ENCODE measurements at places on chromosomes 12 and 14.

- no peak for DNase-seq
These were observed 63.2 kb upstream of the TMX1 start for GRCh38 chr14:51176839-51177238.

GRCh38 chr14:101873991-101874390, 90.4 kb upstream of the DYNC1H1 start:
- no peak for DNase-seq

DNA sequence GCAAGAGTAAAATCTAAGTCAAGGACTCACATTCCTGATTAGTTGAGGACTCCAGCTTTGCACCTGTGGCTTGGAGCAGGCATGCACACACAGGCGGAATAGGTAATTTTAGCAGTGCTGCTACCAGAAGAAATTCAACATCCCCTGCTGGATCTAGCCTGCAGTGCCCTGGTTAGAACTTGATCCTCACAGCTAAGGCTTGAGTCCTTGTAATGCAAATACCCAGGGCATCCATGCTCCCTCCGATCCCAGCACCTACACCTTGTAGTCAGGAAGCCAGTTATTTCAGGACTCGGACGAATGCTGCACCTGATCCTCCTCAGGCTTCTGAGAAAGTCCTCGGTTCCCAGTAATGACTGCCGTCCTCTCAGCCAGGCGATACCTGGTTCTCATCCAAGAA, 309.0 kb upstream of the AMIGO2 start:
- DNase-seq, result no peak

DNA sequence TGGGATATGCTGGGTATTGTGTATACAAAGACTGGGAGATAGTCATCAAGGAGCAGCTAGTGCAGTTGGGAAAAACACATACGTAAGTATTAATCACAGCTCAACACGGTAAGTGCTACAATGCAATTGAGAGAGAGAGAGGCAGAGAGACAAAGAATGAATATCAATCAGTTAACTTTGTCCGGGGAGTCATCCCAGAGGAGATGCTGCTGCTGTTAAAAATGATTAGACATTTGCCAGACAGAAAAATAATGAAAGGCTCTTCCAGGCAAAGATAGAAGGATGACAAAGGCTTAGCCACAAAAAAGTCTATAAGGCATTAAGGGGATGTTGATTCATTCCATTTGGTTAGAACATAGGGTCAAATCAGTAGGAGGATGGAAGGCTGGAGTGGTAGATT, 45.1 kb downstream of the AKAP6 start:
- no peak for DNase-seq

DNA sequence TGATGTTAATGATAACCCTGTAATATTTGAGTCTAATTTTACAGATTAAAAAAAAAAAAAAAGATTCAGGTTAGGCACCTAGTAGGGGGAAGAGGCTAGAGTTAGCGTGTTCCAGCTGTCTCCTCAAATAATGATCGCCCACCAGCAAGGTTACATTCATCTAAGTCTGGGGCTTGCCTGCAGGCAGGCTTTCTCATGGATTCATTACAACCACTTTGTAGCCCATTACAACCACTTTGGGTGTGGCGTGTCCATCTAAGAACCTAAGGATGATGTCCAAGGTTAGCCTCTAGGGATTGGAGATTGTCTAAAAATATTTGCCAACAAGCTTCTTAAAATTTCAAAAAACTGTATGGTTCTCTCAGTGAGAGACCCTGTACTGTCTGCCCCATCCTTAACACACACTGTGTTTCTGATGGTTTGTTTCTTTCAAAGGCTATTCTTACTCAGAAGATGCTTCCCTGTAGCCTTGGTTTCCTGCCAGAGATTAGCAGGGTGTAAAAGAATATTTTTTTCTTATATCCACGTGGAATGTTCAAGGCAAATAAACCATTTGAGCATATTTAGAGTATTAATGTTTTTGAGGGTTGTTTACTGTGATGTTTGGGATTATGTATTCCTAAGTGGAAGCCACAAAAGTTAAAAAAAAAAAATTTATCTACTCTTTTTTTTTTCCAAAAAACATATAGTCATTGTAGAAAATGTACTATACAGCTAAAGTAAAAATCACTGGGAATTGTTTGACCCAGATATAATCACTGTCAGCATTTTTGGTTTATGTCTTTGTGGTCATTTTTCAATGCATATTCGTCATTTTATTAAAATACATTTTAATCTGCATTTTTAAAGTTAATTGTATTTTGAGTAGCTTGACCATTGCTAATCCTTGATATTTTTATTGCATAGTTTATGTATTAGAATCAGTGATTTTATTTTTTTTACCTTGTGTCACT, 1.7 kb downstream of the DYNC1H1 start:
- DNase-seq, result no peak

DNA sequence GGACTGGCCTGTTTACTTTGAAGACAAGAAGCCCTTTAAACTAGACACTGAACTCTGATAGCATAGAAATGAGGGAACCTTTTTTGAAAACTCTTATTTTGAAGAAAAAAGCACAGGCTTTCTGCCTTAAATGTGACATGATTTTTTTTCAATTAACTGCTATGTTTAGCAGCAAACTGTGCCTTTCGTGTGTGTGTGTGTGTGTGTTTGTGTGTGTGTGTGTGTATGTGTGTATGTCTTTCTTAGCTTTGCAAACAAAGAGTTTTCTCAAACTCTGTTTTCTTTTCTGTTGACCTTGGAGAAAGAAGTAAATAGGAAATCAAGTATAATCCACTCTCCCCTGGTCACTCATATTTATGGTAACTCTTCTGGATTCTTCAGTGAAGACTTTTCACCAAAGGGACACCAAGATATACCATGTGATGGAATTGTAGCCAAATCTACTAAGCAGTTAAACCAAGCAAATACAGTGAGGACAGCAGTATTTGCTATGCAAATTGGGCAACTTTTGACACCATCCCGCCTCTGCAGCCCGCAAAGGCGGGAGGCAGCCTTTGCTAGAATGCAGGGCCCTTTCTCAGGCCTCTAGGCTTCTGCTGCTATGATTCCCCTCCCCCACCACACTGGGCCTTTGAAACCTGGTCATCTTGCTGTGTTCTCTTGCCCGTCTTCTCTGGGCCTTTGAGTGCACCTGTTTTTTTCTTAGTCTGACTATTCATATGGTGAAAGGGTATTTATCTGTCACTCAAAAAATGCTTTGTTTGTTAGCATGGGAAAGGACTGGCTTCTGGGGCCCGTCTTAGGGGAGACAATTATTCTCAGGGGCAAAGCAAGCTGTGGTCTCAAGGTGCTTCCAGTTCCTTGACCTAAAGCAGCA, 107.9 kb downstream of the MYRFL start:
- no peak for DNase-seq

- DNase-seq, result no peak
These were observed 2.4 kb downstream of the CEP170B start for GRCh38 chr14:104867371-104868059.

GRCh38 chr12:22406627-22407026, 72.1 kb upstream of the ST8SIA1 start:
- DNase-seq, result no peak

GRCh38 chr12:110244372-110244771, 36.7 kb upstream of the ATP2A2 start:
- DNase-seq, result no peak

DNA sequence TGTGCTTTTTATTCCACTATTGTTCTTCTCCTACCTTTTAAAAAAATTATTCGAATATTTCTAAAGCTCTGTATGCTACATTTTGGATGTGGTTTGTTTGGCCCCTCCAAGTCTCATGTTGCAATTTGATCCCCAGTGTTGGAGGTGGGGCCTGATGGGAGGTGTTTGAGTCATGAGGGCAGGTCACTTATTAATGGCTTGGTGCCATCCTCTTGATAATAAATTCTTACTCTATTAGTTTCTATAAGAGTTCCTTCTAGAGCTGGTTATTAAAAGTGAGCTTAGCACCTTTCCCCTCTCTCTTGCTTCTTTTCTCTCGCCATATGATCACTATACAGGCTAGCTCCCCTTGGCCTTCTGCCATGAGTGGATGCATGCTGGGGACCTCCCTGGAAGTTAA, 445.6 kb upstream of the PDE3A start:
- DNase-seq, result no peak

DNA sequence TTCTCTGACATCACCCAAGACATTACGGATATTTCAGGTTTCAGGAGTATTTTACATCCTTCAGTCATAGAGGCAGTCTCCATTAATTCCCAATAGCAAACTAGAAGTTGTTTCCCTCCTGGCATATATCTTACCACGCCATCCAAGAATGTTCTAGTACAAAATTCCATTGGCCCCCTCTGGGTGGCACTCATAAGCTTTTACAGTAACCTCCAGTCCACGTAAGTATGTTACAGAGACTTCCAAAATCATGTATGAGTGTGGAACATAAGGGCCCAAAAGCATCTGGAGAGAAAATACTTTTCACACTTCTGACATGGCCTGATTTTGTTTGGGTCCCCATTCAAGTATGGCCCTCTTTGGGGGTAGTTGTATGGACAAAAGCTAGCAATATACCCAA, 58.1 kb upstream of the DHRS4 start:
- DNase-seq, result no peak

DNA sequence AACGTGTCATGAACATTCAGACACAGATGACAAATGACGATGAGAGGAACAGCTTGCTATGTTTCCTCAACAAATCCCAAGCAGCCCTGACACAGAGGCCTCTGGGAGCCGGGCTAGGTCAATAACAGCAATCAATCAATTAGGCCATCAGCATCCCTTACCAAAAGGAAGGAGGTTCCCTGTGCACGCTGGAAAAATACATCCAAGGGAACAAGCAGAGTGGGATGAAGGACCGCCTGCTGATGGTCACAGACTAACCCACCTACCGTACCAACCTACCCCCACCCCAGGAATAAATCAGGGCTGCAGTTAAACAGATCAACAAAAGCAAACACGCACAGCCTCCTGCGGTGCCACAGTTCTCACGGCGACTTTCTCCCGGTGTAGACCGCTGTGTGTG, 265.1 kb upstream of the SFSWAP start:
- DNase-seq, result no peak
